CD8-positive, alpha-beta T cell (primary cell): ENCODE measurements at places on chromosomes 13 and 19. TPM values are rescaled to one million over a fixed set of nuclear protein-coding genes. Genes with fewer than 3 reads are reported as not detected.

DNA sequence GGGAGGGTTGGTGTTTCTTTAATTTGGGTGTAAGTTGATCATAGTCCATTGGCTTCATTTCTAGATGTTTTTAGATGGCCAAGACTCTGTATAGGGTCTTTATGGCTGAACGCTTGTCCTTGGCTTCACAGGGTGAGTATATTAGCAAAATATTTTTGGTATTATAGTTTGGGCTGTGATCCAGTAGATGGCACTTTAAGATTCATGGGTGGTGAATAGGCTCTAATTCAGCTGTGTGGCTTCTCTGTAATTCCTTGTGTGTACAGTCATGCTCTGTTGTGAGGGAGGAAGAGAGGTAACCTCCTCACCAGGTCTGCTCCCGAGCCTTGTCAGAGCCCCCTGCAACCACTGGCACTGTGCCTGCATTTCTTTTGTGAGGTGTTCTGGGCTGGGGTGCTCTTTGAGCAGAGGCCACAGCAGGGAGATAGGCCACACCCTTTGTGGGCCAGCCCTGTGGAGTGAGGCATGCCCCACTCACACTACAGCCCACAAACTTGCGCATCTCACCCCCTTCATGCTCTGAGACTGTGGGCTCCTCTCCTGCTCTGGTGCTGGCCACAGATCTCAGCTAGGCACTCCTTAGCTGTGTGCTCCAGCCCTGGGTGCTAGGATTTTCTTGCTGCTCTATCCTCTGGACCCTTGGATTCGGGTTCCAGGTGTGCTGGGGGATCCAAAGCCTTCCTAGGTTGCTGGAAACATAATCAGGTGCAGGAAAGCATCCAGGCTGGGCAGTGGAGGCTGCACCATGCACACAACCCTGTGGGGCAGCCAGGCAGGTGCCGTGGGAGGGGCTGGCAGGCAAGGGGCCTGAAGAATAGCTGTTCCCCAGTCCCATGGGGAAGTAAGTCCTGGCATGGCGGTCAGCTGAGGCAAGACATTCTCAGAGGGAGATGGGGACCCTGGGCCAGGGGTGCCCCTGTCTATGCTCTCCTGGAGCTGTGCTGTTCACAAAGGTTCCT is 193.9 kb downstream of the GPC5 start:
- DNase-seq, result no peak

- no peak for DNase-seq
Measured at GRCh38 chr19:23098988-23099387, 17.8 kb upstream of the ZNF730 start.

DNA sequence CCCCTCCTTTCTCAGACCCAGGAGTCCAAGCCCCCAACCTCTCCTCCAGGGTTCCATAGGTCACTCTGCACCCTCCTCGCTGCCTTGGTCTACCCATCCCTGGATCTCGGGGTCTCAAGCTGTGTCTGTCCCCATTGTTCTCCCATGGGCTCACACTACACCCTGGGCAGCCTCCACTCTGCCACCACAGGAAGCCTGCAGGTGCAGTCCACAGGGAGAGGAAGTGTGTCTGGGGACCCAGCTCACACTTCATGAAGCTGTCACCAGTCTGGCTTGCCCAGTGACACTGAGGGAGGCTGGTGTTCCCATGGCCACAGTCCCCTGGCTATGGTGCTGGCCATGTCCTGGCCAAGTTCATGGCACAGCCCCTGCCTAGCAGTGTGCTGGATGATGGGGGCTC is 5.3 kb downstream of the NECTIN2 start:
- no peak for DNase-seq

PRR19 gene
- total RNA-seq, result not detected
